ENCODE measurements at places on chromosomes 3 and 15. TPM values are rescaled to one million over a fixed set of nuclear protein-coding genes. Genes with fewer than 3 reads are reported as not detected.

- H3K4me3 ChIP-seq, result no peak overlapping the region
- peaks cover 15% of the 10 kb centered on the region for H3K27me3 ChIP-seq
- peak overlapping the region; percentile 24 for H3K27ac ChIP-seq
- peaks cover 55% of the 10 kb centered on the region for H3K4me1 ChIP-seq
- H3K36me3 ChIP-seq, result no peaks in the 10 kb centered on the region
Observed at GRCh38 chr15:74403588-74403919, 30.2 kb downstream of the SEMA7A start.

DNA sequence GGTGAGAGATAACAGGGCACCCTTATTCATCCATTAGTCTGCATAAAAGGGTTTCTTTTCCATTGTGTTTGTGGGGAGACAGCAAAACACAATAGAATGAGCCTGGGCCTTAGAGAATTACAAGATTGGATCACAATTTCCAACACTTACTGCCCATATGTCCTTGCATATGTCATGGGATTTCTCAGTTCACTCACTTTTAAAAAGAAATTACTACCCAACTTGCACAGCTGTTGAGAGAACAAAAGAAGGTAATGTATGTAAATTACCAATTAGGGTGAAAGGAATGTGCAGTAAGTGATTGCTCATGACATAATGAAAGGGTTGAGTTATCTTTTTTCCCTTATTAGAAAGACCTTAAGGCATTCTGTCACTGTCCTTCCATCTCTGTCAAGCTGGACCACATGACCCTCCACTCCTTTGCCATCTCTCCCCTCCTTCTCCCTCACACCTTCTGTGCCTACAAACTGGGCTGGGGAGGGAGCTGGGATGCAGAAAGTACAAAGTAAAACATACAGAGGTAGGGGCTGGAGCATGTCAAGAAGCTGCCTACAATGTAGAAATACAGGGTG is 244.2 kb downstream of the ZMAT3 start:
- H3K27ac ChIP-seq, result peak overlapping the region; percentile 32
- no peaks in the 10 kb centered on the region for H3K36me3 ChIP-seq
- H3K4me3 ChIP-seq, result no peak overlapping the region
- peaks cover 11% of the 10 kb centered on the region for H3K4me1 ChIP-seq
- no peaks in the 10 kb centered on the region for H3K27me3 ChIP-seq
- peak; percentile 38 for DNase-seq

DNA sequence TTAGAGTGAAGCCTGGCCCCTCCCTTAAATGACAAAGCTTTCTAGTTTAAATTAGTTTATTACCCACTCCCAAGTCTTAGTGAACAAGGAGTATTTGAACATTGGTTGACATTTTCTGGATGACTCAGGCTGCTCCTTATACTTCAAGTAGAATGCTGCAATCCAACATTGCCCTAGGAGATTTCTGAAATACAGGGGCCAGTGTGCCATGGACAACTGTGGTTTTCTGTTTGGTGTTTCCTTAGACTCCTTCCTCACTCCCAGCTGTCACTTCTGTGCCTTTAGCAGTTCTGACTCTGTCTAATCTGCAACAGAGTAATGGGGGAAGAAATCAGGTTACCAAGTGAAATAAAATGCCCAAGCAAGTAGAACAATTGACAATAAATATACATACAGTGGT is 116.1 kb upstream of the P2RY1 start:
- H3K36me3 ChIP-seq, result no peaks in the 10 kb centered on the region
- H3K27ac ChIP-seq, result no peak overlapping the region
- H3K27me3 ChIP-seq, result no peaks in the 10 kb centered on the region

MCF2L2 gene
- 0.35 TPM for total RNA-seq

DNA sequence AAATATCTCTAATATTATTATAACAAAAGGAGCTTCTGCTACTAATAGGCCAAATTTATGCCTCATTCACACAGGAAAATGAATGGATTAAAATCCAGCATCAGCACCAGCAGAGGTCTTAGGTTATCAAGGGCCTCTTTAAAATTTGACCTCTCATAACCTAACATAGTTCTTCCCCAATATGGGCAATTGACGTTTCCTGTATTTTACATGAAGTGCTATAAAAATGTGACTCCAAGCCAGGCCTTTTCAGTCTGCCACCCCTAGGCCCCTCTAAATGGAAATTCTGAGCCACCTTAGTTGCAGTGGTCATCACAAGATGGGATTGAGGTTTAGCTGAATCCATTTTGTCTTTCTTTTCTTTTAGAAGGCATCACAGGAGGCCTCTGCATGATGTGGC is 70.1 kb downstream of the CASR start:
- no peak overlapping the region for H3K27ac ChIP-seq
- H3K4me3 ChIP-seq, result no peak overlapping the region
- no peaks in the 10 kb centered on the region for H3K4me1 ChIP-seq
- no peak for DNase-seq
- H3K36me3 ChIP-seq, result no peaks in the 10 kb centered on the region
- H3K27me3 ChIP-seq, result peaks cover 4% of the 10 kb centered on the region

- H3K27ac ChIP-seq, result no peak overlapping the region
- H3K4me3 ChIP-seq, result no peak overlapping the region
- H3K36me3 ChIP-seq, result no peaks in the 10 kb centered on the region
- no peak for DNase-seq
- H3K4me1 ChIP-seq, result no peaks in the 10 kb centered on the region
Observed at GRCh38 chr3:149723781-149724180, 28.5 kb downstream of the COMMD2 start.

GRCh38 chr3:141477224-141477623 is 9.6 kb upstream of the RASA2 start:
- H3K4me1 ChIP-seq, result no peaks in the 10 kb centered on the region
- no peaks in the 10 kb centered on the region for H3K36me3 ChIP-seq
- peaks cover 5% of the 10 kb centered on the region for H3K27me3 ChIP-seq
- H3K27ac ChIP-seq, result no peak overlapping the region
- no peak for DNase-seq

LRTM1 gene
- 99.9 TPM for total RNA-seq

DNA sequence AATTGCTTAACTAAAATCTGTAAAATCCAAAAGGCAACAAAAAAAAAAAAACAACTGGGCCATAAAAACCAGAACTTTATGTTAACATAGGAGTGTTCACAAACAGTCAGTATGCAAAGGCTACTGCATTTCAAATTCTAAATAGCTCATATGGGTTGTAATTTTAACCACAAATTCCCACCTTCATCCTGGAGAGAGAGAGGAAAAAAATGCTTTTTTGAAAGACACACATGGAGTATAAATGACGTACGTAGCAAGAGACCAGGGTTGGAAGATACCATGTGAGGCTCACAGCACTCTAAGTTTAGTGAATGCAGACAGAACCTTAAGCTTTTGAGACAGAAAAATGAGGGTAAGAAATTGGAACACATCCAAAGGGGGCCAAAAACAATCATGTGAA is 115.9 kb downstream of the FMN1 start:
- no peak for DNase-seq
- H3K36me3 ChIP-seq, result no peaks in the 10 kb centered on the region
- no peaks in the 10 kb centered on the region for H3K27me3 ChIP-seq
- H3K4me1 ChIP-seq, result no peaks in the 10 kb centered on the region

DNA sequence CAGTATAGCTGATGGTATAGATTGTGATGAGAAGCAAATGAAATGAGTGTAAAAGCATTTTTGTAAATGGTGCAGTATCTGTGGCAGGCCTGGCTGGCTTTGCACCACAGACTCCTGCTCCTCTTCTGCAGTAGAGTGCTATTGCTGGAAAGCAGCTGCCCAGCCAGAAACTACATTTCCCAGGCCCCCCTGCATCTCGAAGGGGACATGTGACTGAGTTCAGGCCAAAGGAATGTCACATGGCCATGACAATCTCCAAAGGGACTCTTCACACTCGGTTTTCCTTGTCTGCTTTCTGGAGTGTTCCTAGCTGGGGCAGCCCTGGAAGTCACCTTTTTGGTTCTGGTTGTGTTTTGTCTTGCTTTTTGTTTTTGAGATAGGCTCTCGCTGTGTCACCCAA is 277.1 kb downstream of the SUCLG2 start:
- no peak overlapping the region for H3K4me3 ChIP-seq
- H3K36me3 ChIP-seq, result peaks cover 3% of the 10 kb centered on the region
- peak; percentile 9 for DNase-seq
- no peak overlapping the region for H3K27ac ChIP-seq
- H3K4me1 ChIP-seq, result peaks cover 2% of the 10 kb centered on the region
- no peaks in the 10 kb centered on the region for H3K27me3 ChIP-seq

DNA sequence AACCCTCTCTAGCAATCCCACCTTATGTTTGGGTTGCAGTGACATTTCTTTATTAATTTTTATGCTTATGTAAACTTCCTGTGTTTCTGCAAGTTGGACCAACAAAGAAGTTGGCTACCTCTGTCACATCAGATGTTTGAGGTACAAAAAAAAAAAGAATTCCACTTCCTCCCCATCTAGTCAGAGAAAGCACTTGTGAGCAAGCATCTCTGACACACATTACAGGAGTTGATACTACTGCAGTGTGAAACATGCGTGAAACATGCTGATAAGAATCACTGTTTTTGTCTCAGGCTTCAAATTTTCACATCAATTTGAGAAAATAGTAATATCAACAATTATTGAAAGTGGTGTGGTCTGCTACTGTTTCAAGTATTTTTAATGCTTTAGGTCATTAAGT is 1.3 kb downstream of the SCAANT1 start:
- H3K4me1 ChIP-seq, result peaks cover 10% of the 10 kb centered on the region
- H3K27ac ChIP-seq, result peak overlapping the region; percentile 6
- no peaks in the 10 kb centered on the region for H3K27me3 ChIP-seq
- peaks cover 5% of the 10 kb centered on the region for H3K36me3 ChIP-seq
- peak overlapping the region; percentile 65 for H3K4me3 ChIP-seq
- DNase-seq, result no peak

DNA sequence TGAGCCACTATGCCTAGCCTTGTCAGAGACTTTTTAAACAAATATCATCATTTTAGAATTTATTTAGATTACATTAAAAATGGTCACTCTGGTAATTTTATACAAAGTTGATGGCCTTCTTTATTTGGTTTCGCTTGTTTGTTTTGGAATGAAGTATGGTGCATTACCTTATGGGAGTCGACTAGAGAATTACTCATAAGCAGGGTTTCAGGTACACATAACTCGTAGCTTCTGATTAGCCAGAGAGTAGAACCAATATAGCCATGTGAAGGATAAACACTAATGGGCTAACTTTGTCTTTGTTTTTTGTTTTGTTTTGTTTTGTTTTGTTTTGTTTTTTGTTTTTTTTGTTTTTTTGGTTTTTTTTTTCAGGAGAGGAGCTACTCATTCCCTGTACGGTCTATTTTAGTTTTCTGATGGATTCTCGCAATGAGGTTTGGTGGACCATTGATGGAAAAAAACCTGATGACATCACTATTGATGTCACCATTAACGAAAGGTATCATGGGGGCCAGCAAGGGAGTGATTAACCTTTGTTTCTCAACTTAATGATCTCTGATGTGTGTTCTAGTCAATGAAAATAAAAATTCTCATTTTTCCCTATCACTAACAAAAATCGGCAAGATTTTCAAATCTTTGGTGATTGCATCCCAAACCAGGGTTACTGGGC is 113.2 kb downstream of the IL1RAP start:
- no peak overlapping the region for H3K4me3 ChIP-seq
- no peak for DNase-seq
- H3K36me3 ChIP-seq, result peaks cover 2% of the 10 kb centered on the region
- H3K27me3 ChIP-seq, result no peaks in the 10 kb centered on the region
- no peak overlapping the region for H3K27ac ChIP-seq
- no peaks in the 10 kb centered on the region for H3K4me1 ChIP-seq

- no peaks in the 10 kb centered on the region for H3K36me3 ChIP-seq
- peak overlapping the region; percentile 85 for H3K27ac ChIP-seq
- no peaks in the 10 kb centered on the region for H3K27me3 ChIP-seq
- H3K4me3 ChIP-seq, result no peak overlapping the region
- DNase-seq, result peak; percentile 90
- peaks cover 61% of the 10 kb centered on the region for H3K4me1 ChIP-seq
Observed at GRCh38 chr3:57046101-57046765, 14.2 kb upstream of the SPATA12 start.

SI gene
- total RNA-seq, result not detected

ASB14 gene
- 0.18 TPM for total RNA-seq

GRCh38 chr3:148758303-148758884 is 60.7 kb downstream of the AGTR1 start:
- H3K36me3 ChIP-seq, result no peaks in the 10 kb centered on the region
- no peaks in the 10 kb centered on the region for H3K27me3 ChIP-seq
- H3K27ac ChIP-seq, result no peak overlapping the region
- H3K4me1 ChIP-seq, result peaks cover 6% of the 10 kb centered on the region
- H3K4me3 ChIP-seq, result no peak overlapping the region

DNA sequence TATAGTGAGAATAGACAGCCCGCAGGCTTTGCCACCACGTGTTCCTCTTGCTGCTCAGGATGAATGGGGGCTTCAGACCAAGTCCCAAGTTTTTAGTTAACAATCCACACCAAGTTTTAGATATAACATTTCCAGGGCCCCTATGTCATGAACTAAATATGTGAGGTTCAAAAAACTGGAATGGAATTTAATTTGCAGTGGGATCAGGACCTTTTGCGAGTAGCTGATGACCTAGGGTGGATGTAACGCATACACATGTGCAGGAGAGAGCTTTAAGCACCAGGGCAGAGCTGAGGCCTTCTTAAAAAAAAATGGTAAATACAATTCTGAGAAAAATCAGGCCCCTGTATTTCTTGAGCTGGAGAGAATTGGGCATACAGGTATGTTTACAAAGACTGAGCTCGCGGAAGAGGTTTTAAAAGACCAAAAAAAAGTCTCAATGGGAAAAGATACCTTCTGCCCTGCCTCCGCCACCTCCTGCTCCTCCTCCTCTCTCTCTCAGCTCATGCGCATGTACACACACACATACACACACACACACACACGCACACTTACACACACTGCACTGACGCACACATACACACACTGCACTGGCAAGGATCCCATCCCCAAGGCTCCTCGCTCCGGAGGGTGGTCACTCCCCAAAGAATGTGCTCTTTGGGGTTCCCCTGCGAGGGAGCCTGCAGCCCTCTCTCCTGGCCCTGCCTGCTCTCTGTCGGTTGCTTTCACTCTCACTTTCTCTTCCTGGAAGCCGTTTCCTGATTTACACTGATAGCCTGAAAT is 48.2 kb upstream of the IGF1R start:
- no peaks in the 10 kb centered on the region for H3K36me3 ChIP-seq
- DNase-seq, result peak; percentile 86
- peak overlapping the region; percentile 73 for H3K27ac ChIP-seq
- peak overlapping the region; percentile 43 for H3K4me3 ChIP-seq
- H3K4me1 ChIP-seq, result peaks cover 6% of the 10 kb centered on the region

- DNase-seq, result no peak
- no peak overlapping the region for H3K4me3 ChIP-seq
- H3K4me1 ChIP-seq, result peaks cover 48% of the 10 kb centered on the region
- H3K27ac ChIP-seq, result no peak overlapping the region
Observed at GRCh38 chr3:138942861-138943623, 3.9 kb downstream of the FOXL2 start.

AHSG gene
- total RNA-seq, result 0.75 TPM

DNA sequence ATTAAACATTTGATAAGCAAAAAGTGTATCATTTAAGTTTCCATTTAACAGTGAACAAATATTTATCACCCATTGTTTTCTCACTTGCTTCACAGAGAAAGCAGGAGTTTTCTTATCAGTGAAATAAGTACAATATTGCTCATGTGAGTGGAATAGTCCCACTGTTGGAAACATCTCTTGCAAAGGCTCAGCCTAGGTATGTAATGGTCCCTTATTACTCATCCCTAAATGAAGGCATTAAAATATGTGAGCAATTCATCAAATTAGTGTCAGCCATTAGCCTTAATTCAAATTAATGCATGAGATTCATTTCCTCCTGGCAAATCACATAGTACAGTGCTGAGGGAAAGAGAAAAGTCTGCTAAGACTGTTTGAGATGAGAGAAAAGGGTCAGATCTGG is 9.6 kb upstream of the FMN1 start:
- H3K27me3 ChIP-seq, result no peaks in the 10 kb centered on the region
- no peak for DNase-seq
- H3K36me3 ChIP-seq, result no peaks in the 10 kb centered on the region
- no peaks in the 10 kb centered on the region for H3K4me1 ChIP-seq
- no peak overlapping the region for H3K27ac ChIP-seq
